K562 (cell line): ENCODE measurements at places on chromosomes 16 and 17. TPM values are rescaled to one million over a fixed set of nuclear protein-coding genes. Genes with fewer than 3 reads are reported as not detected.
A peak's percentile ranks its signal among the peaks of the same experiment; 100 is the strongest.

PLA2G10 gene
- not detected in 2 replicates for total RNA-seq

TLCD2 gene
- 0.78 and 0.89 TPM in 2 replicates for total RNA-seq

CTRL gene
- total RNA-seq, result 3.8 and 4.1 TPM in 2 replicates

DOC2A gene
- 0.38 and 0.47 TPM in 2 replicates for total RNA-seq

FA2H gene
- not detected in 2 replicates for total RNA-seq

ATP1B2 gene
- total RNA-seq, result 4.7 and 5.4 TPM in 2 replicates

DNA sequence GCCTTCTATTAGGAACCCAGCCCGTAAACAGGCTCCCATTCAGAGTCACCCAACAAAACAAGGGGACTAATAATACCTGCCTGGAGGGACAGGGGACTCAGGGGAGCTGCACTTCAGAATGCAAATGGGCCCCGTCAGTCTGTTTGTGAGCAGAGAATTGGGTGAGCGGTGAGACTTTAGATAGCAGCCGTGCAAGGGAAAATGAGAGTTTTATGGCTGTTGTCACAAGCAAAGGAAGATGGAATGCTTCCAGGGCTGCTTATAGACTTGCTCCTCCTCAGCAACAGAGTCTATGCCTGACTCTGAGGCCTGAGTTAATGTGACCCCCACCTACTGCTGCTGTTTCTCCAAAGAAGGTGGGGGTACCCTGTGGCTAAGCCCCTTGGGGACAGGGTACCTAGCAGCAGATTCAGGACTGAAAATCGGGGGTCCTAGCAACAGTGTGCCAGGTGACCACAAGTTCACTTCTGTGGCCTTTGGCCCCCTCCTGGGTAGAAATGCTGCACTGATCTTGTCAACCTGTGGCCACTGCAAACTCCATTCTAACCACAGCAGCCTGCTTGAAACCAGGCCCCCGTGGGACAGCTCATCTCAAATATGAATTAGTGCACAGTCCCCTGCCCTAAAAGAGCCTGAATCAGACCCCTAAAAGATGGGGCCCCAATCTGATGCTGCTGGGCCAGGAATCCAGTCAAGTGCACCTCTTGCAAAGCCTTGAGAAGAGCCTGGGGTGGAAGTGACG is 126.4 kb downstream of the C16orf78 start:
- no peaks in the 10 kb centered on the region for H3K4me1 ChIP-seq
- H3K36me3 ChIP-seq, result no peaks in the 10 kb centered on the region

DNA sequence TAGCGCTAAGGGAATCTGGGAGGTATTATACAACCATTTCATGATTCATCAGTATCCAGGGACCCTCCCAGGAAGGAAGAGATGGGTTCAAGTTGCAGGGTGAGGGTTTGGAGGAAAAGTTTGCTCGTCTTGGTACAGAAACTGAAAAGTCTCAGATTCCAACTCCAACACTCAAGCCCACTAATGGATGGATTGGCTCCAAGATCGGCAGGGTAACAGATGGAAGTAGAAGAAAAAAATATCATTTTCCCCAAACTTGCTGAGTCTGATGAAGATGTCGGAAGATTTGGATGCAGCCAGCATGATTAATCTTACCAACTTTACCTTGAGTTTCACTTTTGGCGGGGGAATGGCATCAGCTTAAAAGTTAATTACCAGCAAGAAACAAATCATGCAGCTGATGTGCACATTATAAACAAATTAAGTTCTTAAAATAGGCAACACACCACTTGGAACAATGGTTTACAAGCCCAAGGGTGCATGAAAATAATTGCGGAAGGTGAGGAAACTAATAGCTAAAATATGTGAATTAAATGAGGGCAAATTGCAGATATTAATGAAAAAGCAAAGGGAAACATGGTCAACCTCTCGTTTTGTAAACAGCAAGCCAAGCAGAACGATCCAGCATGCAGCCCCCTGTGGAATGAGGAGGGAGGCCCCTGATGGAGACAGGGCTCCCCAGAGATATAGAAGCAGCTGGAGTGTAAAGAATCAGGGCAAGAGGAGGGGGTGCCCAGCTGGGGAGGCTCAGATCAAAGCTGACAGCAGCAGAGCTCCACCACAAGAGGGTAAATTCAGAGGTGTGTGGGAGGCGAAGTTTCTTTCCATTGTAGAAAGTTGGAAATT is 44.1 kb upstream of the GRIN2A start:
- H3K27ac ChIP-seq, result no peak overlapping the region
- no peak for DNase-seq
- no peaks in the 10 kb centered on the region for H3K36me3 ChIP-seq
- H3K4me1 ChIP-seq, result no peaks in the 10 kb centered on the region
- peaks cover 12% of the 10 kb centered on the region; the same call in 2 of the 3 replicates for H3K27me3 ChIP-seq

DNA sequence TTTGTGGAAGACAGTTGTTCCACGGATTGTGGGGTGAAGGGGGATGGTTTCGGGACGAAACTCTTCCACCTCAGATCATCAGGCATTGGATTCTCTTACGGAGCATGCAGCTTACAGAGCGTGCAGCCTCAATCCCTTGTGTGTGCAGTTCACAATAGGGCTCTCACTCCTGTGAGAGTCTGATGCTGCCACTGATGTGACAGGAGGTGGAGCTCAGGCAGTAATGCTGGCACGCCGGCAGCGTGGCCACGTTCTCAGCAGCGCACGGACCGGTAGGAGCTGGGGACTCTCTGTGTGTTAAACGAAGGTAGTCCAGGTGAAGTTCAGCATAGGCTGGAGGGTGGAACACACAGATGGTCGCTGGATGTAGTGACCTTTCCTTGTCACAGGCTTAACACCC is 37.8 kb downstream of the SEC14L1 start:
- H3K27ac ChIP-seq, result no peak overlapping the region
- H3K27me3 ChIP-seq, result no peaks in the 10 kb centered on the region
- H3K4me3 ChIP-seq, result no peak overlapping the region
- peaks cover 9% of the 10 kb centered on the region for H3K4me1 ChIP-seq
- peaks cover 9% of the 10 kb centered on the region; the same call in 2 of the 3 replicates for H3K36me3 ChIP-seq

GRCh38 chr16:69718111-69718764 is 8.1 kb downstream of the NQO1 start:
- peaks cover 16% of the 10 kb centered on the region; the same call in 1 of the 2 replicates for H3K4me1 ChIP-seq
- no peak for DNase-seq
- peaks cover 43% of the 10 kb centered on the region; the same call in 1 of the 3 replicates for H3K36me3 ChIP-seq
- no peak overlapping the region for H3K27ac ChIP-seq
- no peaks in the 10 kb centered on the region; the same call in 2 of the 3 replicates for H3K27me3 ChIP-seq

GRCh38 chr17:76578376-76578775 is 7.3 kb downstream of the ST6GALNAC2 start:
- peaks cover 20% of the 10 kb centered on the region for H3K4me1 ChIP-seq
- DNase-seq, result no peak
- no peaks in the 10 kb centered on the region for H3K36me3 ChIP-seq
- no peak overlapping the region for H3K4me3 ChIP-seq
- H3K27ac ChIP-seq, result peak overlapping the region; percentile 56; the same call in 2 of the 3 replicates
- no peaks in the 10 kb centered on the region for H3K27me3 ChIP-seq

DNA sequence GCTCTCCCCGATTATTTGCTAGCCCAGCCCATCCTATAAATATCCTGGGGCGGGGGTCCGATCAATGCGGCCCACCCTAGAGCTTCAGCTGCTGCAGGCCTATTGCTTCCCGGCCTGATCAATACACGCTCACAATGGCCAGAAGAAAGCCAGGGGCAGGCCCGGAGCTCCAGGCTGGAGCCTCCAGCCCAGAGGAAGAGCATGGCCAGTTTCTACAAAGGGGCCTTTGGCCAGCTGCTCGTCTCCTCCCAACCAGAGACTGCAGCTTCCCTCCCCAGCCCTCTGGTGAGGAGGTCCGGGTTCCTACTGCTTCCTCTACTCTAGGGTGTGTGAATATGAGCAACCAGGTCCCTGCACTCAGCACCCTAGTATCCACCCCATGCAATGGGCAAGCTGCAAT is 36.7 kb downstream of the SALL1 start:
- no peaks in the 10 kb centered on the region; the same call in 2 of the 3 replicates for H3K27me3 ChIP-seq
- H3K27ac ChIP-seq, result no peak overlapping the region
- H3K4me1 ChIP-seq, result no peaks in the 10 kb centered on the region
- no peaks in the 10 kb centered on the region for H3K36me3 ChIP-seq
- H3K4me3 ChIP-seq, result no peak overlapping the region
- no peak for DNase-seq

GRCh38 chr16:11576427-11577289 is 10.1 kb downstream of the LITAF start:
- no peaks in the 10 kb centered on the region; the same call in 1 of the 2 replicates for H3K4me1 ChIP-seq
- no peaks in the 10 kb centered on the region for H3K36me3 ChIP-seq
- H3K27ac ChIP-seq, result no peak overlapping the region
- H3K4me3 ChIP-seq, result no peak overlapping the region

GRCh38 chr16:8110572-8111514 is 479.5 kb downstream of the TMEM114 start:
- peak; percentile 87 for DNase-seq
- H3K4me1 ChIP-seq, result peaks cover 14% of the 10 kb centered on the region
- no peaks in the 10 kb centered on the region for H3K27me3 ChIP-seq

GRCh38 chr16:12235110-12235509 is 258.6 kb downstream of the SNX29 start:
- H3K4me3 ChIP-seq, result no peak overlapping the region
- peaks cover 28% of the 10 kb centered on the region for H3K27me3 ChIP-seq
- DNase-seq, result no peak
- no peaks in the 10 kb centered on the region for H3K36me3 ChIP-seq
- H3K4me1 ChIP-seq, result no peaks in the 10 kb centered on the region; the same call in 1 of the 2 replicates
- H3K27ac ChIP-seq, result no peak overlapping the region

DNA sequence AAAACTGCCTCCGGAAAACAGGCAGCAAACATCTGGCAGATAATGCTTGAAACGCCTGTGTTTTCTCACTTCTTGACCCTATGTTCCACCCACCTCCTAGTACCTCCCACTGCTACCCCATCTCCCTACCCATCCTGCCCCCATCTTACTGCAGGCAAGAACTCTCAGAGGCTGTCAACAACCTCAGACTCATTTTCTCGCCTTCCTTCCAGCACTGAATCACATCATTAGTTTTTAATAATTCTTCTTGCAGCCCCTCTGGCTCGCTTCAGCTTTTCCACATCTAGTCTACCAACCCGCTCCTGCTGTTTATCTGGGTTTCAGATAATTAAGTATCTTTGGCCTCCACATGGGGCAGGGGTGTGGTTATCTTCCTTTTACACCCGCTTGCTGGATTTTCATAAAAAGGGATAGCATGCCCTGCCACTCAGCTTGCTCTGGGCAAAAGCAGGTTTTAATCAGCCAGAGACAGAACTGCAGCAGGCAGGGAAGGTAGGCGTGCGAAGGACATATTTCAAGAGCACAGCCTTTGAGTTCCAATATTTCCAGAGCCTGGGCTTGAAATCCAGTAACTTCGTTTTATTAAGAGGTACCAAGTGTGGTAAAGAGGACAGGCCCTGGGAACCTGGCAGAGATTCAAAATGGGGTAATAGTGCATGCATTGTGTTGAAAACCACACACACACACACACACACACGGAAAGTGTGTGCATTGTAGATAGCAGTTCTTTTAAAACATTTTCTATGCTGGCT is 87.5 kb downstream of the BMERB1 start:
- H3K4me3 ChIP-seq, result no peak overlapping the region
- peak; percentile 88 for DNase-seq
- no peaks in the 10 kb centered on the region for H3K36me3 ChIP-seq
- peaks cover 64% of the 10 kb centered on the region for H3K4me1 ChIP-seq
- H3K27ac ChIP-seq, result peak overlapping the region; percentile 93

DNA sequence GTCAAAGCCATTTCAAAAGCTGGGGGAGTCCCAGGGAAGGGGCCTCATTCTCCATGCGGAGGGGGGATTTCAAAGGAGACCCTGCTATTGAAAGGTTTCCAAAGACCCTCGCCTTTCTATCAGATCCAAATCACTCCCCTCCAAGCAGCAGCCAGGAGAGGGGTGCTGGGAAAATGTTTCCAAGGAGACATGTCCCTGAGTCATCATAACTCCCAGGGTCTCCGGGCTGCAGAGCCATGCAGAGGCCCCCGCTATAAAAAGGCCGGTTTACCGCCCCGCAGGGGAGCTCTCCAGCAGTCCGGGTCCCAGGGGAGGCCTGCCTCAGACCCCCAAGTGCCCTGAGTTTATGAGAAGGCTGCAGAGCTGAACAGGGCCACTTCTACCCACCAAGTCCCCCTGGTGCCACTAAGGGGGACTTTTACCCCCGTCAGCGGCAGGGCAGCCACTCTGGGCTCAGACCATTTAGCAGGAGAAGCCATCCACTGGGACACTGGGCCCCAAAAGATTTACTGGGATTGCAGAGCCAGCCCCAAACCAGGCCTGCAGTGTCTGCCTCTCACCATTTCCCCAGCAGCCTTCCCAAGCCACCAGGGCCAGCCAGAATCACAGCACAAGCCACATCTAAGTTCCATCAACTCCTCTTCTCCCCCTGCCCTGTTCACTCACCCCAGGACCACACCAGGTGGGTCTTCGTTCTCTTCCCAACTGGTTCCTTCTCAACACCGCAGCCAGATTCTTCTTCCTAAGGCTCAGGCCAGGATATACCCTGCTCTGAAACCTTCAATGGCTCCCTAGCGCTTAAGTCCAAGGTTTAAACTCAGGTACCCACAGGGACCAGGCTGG is 234.4 kb downstream of the ZNF423 start:
- no peaks in the 10 kb centered on the region for H3K36me3 ChIP-seq
- no peak for DNase-seq
- 0 out of 2 replicates have a peak, but pooled peaks cover 6% of the 10 kb centered on the region for H3K27me3 ChIP-seq
- no peak overlapping the region for H3K27ac ChIP-seq

DNA sequence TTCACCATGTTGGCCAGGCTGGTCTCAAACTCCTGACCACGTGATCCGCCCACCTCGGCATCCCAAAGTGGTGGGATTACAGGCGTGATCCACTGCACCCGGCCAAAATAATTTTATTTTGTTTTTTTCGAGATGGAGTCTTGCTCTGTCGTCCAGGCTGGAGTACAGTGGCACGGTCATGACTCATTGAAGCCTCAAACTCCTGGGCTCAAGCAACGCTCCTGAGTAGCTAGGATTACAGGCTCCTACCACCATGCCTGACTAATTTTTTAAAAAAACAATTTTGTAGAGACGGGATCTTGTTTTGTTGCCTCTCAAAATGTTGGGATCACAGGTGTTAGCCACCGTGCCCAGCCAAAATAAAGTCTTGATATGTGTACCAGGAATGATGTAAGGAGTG is 2.4 kb upstream of the TTLL6 start:
- no peak overlapping the region for H3K27ac ChIP-seq
- no peaks in the 10 kb centered on the region for H3K36me3 ChIP-seq
- H3K4me1 ChIP-seq, result peaks cover 11% of the 10 kb centered on the region

- no peak for DNase-seq
- no peak overlapping the region for H3K27ac ChIP-seq
- no peaks in the 10 kb centered on the region; the same call in 2 of the 3 replicates for H3K4me1 ChIP-seq
- H3K36me3 ChIP-seq, result no peaks in the 10 kb centered on the region
- peaks cover 53% of the 10 kb centered on the region for H3K27me3 ChIP-seq
Observed at GRCh38 chr17:49224198-49224996, 6.2 kb downstream of the PHOSPHO1 start.

GRCh38 chr17:19703828-19704613 is 12.4 kb downstream of the SLC47A2 start:
- H3K4me3 ChIP-seq, result no peak overlapping the region
- H3K27ac ChIP-seq, result no peak overlapping the region
- peaks cover 8% of the 10 kb centered on the region; the same call in 1 of the 2 replicates for H3K27me3 ChIP-seq
